Liver (tissue), 10 donors: ENCODE measurements at places on chromosomes 13 and 19.

DNA sequence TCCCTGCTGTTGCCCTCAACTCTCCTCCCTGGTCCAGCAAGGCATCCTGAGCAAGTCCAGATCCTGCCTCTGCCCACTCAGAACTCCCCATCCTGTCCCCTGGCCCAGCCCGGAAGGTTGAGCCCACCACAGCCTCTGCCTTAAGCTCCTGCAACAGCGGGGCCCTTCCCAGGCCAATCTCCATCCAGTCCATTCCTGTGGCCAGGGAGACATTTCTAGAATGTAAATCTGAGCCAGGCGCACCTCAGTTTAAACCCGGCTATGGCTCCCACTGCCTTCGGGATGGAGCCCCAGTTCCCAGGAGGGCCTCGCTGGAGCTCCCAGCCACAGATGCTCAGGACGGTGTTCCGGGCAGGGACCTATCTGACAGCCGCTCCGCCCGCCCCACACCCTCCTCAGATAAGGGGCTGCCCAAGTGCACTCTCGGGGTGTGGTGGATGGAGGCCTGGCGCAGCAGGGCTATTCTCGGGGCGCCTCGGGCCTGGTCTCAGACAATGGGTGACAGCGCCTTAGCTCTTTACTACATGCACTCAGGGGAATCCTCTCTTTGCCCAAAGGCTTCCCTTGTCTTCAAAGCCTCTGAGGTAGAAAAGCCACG, 5.3 kb downstream of the TRAPPC6A start:
- no peak for DNase-seq

GRCh38 chr19:41096353-41096752, 8.1 kb downstream of the CYP2A13 start:
- DNase-seq = no peak

DNA sequence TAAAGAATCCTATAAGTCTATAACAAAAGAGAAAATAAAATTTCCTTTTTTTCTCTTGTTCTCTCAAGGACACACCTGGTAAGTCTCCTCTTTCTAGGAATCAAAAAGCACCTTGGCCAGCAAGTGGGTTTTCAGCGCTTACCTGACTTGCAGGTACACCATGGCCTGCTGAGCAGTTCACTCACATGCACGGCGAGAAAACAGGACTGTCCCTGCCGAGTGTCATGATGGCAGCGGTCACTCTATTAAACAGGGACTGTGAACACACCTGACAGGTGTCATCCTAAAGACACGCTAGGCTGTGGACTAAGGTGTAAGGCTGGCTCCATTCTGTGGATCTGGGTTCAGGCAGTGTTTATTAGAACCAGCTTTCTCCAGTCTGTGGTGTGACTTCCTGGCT, 170.2 kb downstream of the TEX29 start:
- no peak for DNase-seq

DNA sequence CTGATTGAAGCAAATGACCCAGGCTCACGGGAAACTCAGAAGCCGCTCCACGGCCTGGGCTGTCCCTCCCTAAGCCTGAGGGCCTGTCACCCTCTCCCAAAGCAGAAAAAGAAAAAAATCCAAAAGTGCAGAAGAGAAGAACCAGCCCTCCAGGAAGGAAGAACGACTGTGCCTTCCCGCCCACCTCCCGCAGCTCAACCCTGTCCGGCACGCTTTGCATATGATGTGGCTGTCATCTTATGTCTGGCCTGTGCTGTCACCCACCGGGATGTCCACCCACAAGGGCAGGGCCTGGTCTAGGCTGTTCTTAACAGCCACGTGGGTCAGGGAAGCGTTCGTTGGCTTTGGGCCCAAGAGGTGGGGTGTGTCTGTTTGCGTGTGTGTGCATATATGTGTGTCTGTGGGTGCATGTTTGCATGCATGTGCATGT, 13.7 kb downstream of the ZBTB7A start:
- no peak for DNase-seq

- DNase-seq = no peak
Observed at GRCh38 chr13:104320446-104320845, 1254.2 kb upstream of the SLC10A2 start.

- peak; percentile 27 for DNase-seq
Observed at GRCh38 chr13:27024776-27025492, 146.7 kb downstream of the USP12 start.
